ENCODE measurements at places on chromosomes 11 and 22.

DNA sequence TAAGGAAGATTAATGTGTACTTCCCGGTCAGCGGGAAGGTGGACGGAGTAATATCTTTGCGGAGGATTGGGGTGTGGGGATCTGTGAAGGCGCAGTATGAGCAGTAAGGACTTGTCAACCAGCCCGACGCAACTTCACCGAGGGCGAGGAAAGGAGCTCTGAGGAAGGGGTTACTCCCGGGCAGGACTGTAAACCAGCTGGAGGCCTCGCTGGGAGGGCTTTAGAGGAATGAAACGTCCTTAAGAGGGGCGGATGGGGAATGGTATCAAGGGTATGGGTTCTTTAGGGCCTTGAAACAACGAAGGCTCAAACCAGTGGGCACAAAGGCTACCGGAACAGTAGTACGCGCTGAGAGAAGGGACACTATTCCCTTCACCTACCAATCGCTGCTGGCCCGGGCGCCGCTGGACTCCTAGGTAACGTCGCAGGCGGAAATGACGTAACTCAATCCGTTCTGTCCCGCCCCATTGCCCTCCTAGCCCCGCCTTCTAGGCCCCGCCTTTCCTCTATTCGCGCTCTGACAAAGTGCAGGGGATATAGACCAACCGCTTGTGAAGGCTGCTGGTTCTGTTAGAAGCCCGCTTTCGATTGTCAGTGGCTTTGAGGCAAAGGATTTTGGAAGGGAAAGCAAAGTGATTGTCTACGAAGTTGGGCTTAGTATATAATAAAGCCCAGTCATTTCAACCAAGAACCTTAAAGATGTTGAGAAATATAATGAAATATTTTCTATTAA lies at the start of gene C11orf65:
TSS of gene C11orf65 (minus strand) at position 439 of the 733 bp plus-strand sequence. CDS start 5,970 bp downstream, outside the sequence.
- peak; percentile 92 for DNase-seq

GRCh38 chr11:123246749-123247495 lies 51.9 kb upstream of the CLMP start:
- DNase-seq = peak; percentile 82

- DNase-seq = no peak
These were observed 19.9 kb downstream of the TRIM44 start for GRCh38 chr11:35682230-35683173.

GRCh38 chr22:29704528-29705285 lies 15.1 kb upstream of the CABP7 start:
- DNase-seq = no peak

DNA sequence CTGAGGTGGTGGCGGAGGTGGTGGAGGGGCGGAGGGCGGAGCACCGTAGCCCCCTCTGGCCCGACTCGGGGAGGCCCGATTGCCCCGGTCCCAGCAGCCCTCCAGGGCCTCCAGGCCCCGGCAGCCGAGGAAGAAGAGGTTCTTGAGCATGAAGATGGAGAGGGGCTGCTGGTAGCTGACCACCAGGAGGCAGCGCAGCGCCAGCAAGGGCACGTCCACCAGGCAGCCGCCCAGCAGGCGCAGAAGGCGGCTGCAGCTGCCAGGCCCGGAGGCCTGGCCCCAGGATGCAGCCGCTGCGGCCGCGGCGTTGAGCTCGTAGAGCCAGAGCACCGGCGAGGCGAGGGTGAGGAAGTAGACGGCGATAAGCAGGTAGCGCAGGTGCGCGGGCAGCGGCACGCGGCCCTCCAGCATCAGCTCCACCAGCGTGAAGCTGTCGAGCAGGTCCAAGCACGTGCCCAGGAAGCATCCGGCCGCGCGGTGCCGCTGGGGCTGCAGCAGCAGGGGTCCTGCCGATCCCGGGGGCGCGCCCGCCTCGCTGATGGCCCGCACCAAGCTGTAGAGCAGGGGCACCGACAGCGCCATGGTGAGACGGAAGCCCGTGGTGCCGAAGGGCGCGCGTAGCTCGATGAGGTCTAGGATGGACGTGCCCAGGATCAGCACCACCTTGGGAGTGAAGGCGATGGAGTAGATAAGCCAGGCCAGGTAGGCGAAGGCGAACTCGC lies 1.5 kb downstream of the TMEM121B start:
- DNase-seq = no peak
